ENCODE measurements at places on chromosomes 2 and 18. TPM values are rescaled to one million over a fixed set of nuclear protein-coding genes. Genes with fewer than 3 reads are reported as not detected.

- H3K36me3 ChIP-seq: no peaks in the 10 kb centered on the region
- peaks cover 2% of the 10 kb centered on the region for H3K4me1 ChIP-seq
- no peak overlapping the region for H3K27ac ChIP-seq
- no peaks in the 10 kb centered on the region for H3K27me3 ChIP-seq
These were observed 304.7 kb downstream of the FBXO15 start for GRCh38 chr18:73842795-73843394.

DNA sequence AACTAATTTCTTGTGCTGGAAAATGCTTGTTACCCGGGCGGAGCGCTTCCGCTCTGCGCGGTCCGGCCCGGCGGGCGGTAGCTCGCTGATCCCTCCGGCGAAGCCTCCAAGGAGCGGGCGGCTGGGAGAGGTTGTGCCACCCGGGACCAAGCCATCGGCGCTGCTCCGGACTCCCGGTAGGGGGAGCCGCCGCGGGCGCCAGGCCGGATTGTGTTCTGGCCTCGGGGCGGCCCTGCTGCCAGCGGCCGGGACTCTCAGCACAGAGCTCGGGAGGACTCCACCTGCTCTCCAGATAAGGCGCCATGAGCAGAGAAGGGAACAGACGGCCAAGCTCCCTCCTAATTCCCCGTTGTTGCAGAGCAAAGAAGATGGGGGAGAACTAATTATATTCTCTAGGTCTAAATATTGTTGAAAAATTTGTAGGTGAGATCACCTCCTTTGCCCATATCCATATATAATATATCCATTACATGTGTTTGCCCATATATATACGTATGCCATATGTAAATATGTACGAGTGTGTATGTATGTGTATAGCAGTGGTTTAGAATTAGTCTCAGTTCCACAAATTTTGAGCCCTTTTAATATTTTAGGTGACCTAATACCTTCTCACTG, 13.8 kb upstream of the SATB2 start:
- no peak for DNase-seq
- H3K27me3 ChIP-seq: peaks cover 70% of the 10 kb centered on the region
- no peaks in the 10 kb centered on the region for H3K4me1 ChIP-seq
- H3K27ac ChIP-seq: no peak overlapping the region
- no peaks in the 10 kb centered on the region for H3K36me3 ChIP-seq

DNA sequence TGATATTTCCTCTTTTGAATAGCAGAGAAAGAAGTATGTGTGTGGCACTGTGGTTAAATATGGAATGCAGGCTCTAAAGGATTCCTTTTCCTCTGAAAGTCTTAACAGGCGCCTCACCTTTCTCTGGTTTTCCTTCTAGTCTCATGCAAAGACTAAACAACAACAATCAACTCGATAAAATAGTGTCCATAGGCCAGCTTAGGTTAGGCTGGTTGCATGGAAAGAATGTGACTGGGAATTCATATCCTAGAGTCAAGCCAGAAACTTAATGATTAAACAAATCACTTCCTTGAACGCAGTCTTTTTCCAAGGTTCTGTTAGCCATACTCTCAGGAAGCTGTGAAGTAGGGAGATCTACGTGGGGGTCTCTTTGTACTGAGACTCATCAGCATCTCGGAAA, 800.8 kb upstream of the ID2 start:
- no peaks in the 10 kb centered on the region for H3K27me3 ChIP-seq
- H3K4me1 ChIP-seq: no peaks in the 10 kb centered on the region
- no peak for DNase-seq
- no peak overlapping the region for H3K27ac ChIP-seq

ENOSF1 gene
- total RNA-seq: 81.8 TPM

GRCh38 chr18:54240629-54241107, 16.2 kb upstream of the MBD2 start:
- H3K4me1 ChIP-seq: no peaks in the 10 kb centered on the region
- DNase-seq: no peak
- no peaks in the 10 kb centered on the region for H3K27me3 ChIP-seq
- H3K27ac ChIP-seq: no peak overlapping the region
- H3K36me3 ChIP-seq: no peaks in the 10 kb centered on the region
- H3K4me3 ChIP-seq: no peak overlapping the region

DNA sequence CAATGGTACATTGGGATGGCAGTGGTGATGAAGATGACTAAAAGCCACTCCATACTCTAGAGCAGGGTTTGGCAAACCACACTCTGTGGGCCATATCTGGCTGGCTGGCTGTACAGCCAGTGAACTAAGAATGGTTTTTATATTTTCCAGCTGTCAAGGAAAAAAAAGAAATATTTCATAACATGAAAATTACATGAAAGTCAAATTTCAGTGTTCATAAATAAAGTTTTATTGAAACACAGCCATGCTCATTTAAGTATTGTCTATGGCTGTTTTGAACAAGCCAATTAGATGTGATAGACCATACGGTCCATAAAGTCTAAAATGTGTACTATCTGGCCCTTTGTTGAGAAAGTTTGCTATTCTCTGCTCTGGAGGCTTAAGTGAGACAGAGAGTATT, 1.5 kb downstream of the TTC21B start:
- peaks cover 10% of the 10 kb centered on the region for H3K36me3 ChIP-seq
- H3K27me3 ChIP-seq: no peaks in the 10 kb centered on the region
- H3K4me1 ChIP-seq: peaks cover 13% of the 10 kb centered on the region
- H3K27ac ChIP-seq: no peak overlapping the region
- no peak overlapping the region for H3K4me3 ChIP-seq
- no peak for DNase-seq

- no peak for DNase-seq
- H3K27ac ChIP-seq: no peak overlapping the region
- H3K27me3 ChIP-seq: peaks cover 3% of the 10 kb centered on the region
These were observed 38.4 kb upstream of the NXPH2 start for GRCh38 chr2:138818556-138818955.

DPP10 gene
- total RNA-seq: not detected

DNA sequence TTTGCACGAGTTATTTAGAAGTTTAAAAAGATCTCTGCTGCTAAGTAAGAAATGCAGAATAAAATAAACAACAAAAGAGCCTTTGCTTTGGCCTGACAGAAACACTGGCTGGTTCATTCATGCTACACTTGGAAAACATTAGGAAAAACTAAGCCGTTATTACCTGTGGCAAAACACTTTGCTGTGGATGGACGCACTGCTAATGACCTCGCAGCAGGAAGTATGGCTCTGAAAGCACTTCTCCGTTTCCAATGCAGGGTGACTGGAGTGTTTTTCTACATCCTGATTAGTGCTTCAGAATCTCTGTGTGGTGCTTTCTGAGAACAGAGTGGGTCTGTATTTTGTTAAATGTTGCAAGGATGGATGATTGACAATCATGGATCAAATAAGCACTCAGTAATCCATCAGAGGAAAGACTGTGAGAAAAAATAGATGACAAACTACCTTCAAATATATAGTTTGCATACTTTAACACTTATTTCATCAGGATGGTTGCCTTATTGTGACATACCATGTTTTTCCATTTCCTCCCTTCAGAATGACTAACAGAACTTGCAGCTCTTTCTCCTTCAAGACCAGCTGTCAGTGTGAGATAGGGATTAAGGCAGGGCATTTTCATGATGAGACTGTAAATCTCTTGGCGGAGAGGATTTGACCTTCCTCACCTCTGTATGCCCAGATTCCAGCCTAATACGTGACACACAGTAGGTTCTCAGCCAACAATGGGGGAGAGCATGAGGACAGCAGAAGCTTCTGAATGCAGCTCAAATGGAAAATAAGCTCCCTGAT, 38.0 kb downstream of the LINC00305 start:
- H3K4me1 ChIP-seq: no peaks in the 10 kb centered on the region
- H3K36me3 ChIP-seq: no peaks in the 10 kb centered on the region
- H3K27ac ChIP-seq: no peak overlapping the region
- DNase-seq: no peak

All from T-cell (primary cell).